Neural crest cell (in vitro differentiated cells): ENCODE measurements at places on chromosomes 12 and 14. TPM values are rescaled to one million over a fixed set of nuclear protein-coding genes. Genes with fewer than 3 reads are reported as not detected.

DNA sequence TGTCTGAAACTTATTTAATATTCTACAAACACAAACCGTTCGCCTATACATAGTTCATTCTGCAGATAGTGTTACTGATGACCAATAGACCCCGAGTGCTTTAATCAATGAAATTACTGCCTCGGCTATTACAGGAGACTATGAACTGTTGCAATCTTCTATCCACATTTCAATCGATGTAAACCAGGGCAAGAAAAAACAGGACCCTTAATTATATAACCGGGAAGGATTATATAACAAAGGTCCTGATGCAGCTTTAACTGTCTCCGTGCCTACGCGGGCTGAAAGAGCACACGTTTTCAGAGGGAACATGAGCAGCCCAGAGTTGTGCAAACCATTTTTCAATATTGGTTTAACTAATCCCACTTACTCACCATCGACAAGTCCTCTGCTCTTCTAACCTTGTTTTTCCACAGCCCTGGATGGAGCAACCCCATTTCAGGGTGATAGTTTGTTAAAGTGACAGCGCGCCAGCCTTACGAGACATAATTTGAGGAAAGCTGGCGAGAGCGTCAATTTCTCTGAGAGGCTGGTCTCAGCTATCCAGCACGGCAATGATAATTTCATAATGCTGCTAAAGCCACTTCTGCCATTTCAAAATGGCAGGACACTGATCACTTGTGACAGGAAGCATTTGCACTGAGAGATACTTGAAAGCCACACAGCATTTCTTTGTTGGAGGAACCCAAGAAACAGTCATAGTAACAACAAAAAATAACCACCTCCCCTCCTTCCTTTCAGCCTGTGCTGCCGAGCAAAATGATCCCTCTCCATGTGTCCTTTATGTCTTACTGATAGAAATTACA is 184.6 kb downstream of the FOXN3 start:
- no peak for DNase-seq

The MMP17 gene
- 90.9 and 94.8 TPM in 2 replicates for total RNA-seq

- DNase-seq: no peak
Measured at GRCh38 chr12:30729547-30729946, 25.2 kb downstream of the CAPRIN2 start.

DNA sequence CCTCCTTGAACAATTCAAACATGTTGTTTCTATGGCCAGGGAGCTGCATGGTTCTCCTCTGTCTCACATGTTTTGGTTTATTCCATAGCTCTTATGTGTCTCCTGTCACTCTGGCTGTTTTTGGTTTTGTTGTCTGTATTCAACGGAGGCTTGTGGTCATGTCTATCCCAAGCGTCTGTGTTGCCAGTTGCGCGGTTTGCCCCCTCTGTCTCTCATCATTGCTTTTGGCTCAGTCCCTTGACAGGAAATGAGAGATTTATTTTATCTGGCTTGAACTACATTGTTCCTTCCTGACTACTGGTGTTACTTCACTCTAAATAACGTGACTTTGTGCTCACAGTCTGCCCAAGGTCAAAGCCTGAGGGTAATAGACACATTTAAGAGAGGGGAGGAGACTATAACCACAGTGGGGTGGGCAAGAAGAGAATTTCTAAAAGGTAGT is 96.4 kb upstream of the SOX5 start:
- DNase-seq: no peak

The SERPINA10 gene
- total RNA-seq: not detected in 2 replicates

The ADAM21 gene
- total RNA-seq: not detected in 2 replicates
